ENCODE measurements at places on chromosomes 5 and 9. TPM values are rescaled to one million over a fixed set of nuclear protein-coding genes. Genes with fewer than 3 reads are reported as not detected.

Gene SV2C
- polyA plus RNA-seq: 0.29 TPM

Gene AGXT2
- polyA plus RNA-seq: not detected

Gene IRGM
- not detected for polyA plus RNA-seq

Gene PRR16
- polyA plus RNA-seq: 4.0 TPM

Gene NMUR2
- polyA plus RNA-seq: not detected

Gene IGFBPL1
- not detected for polyA plus RNA-seq

Gene NTRK2
- polyA plus RNA-seq: 1.1 TPM

Gene CDH6
- polyA plus RNA-seq: 1.1 TPM

Gene ATP6V1G1
- polyA plus RNA-seq: 85.4 TPM

Gene PAIP2
- 93.2 TPM for polyA plus RNA-seq

Gene EGR1
- polyA plus RNA-seq: 16.2 TPM

Measured in heart left ventricle (tissue), 16 donors.